ENCODE measurements at places on chromosomes 1 and 21.

DNA sequence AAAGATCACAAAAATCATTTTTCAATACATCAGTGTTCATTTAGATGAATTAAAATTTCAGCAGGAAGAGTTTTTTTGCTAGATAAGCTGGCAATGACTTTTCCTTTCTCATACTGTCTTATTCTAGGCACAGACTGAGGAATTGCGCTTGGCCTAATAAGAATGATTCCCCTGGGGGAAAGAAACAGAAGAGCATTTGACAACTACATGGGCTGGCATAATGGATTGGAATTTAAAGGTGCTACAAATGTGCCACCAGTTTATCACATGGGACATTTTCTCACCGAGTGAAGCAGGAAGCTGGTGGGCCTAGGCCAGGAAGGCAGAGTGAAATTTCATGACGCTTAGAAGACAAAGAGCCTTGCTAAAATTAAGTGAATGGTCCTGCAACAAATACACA, 39.3 kb downstream of the CDKN2C start:
- DNase-seq: no peak

- DNase-seq: no peak
These were observed 400 bp upstream of the COG2 start for GRCh38 chr1:230641900-230642262.

GRCh38 chr1:166202546-166202945, 35.7 kb upstream of the FAM78B start:
- DNase-seq: no peak

GRCh38 chr21:35855484-35855883, 204.8 kb downstream of the SETD4 start:
- DNase-seq: no peak

DNA sequence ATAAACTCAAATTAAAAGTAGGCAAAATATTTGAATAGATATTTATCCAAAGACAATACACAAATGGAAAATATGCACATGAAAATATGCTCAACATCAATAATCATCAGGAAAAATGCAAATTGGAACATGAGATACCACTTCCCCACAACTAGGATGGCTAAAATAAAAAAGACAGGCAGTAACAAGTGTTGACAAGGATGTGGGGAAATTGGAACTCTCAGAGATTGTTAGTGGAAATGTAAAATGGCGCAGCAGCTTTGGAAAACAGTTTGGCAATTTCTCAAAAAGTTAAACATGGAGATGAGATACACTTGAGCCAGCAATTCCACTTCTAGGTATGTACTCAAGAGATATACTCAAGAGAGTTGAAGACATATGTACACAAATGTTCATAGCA, 48.8 kb downstream of the NAV1 start:
- no peak for DNase-seq

Data from Right ventricle myocardium inferior (tissue), 1 donor.